ENCODE measurements at places on chromosomes 5 and 9. TPM values are rescaled to one million over a fixed set of nuclear protein-coding genes. Genes with fewer than 3 reads are reported as not detected.

DNA sequence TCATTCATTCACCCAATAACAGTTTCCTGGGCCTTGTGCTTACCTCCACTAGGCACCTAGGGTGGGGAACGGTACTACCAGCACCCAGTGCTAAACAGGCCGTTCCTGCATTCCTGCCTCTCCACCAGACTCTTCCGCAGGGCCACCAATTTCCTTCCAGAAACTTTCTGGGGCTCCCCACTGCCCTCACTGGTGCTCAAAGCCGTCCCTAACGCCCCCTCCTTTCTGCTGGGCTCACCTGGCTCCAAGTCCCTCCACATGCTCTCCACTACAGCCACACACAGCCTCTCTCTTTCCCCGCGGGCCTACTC is 1.4 kb downstream of the PHF19 start:
- peak overlapping the region; percentile 82 for H3K4me3 ChIP-seq
- peaks cover 1% of the 10 kb centered on the region for H3K36me3 ChIP-seq
- H3K27me3 ChIP-seq: no peaks in the 10 kb centered on the region
- peaks cover 34% of the 10 kb centered on the region for H3K4me1 ChIP-seq

DNA sequence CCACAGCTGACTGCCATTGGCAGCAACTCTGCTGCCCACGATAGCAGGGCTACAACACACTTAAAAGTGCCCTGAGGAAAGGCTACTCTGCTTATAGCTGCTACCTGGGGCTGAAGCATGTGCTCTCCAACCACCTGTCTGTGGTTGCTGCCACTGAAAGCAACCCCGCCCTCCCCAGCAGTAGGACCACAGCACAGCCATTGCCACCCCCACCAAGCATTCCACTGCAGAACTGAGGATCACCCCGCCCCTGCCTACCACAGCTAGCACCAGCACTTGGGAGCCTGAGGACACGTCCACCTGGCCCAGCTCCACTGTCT is 85.8 kb downstream of the LPAR1 start:
- no peak for DNase-seq
- H3K36me3 ChIP-seq: no peaks in the 10 kb centered on the region
- H3K4me3 ChIP-seq: no peak overlapping the region
- H3K4me1 ChIP-seq: peaks cover 13% of the 10 kb centered on the region

DNA sequence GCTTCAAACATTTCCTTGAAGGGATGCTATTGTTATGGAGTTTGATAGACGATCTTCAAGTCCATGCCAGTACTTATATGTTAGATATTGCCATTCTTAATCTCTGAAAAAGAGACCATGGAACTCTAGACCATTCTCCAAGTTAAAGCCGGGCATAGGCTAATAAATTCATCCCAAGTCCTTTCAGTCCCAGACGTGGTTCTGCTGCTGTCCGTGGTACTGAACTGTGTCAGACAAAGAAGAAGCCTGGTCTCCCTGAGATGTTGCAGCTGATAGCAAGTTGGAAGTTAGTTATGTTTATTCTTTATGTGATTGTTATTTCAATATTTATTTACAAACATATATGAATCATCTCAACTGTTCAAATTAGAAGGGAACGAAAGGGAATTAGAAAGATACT is 158.7 kb downstream of the NMUR2 start:
- H3K27me3 ChIP-seq: no peaks in the 10 kb centered on the region
- H3K4me1 ChIP-seq: no peaks in the 10 kb centered on the region
- H3K27ac ChIP-seq: no peak overlapping the region
- H3K36me3 ChIP-seq: no peaks in the 10 kb centered on the region
- DNase-seq: no peak

- no peak overlapping the region for H3K27ac ChIP-seq
- DNase-seq: no peak
- peaks cover 9% of the 10 kb centered on the region for H3K27me3 ChIP-seq
Observed at GRCh38 chr9:27209034-27209433, 87.9 kb downstream of the EQTN start.

- H3K27ac ChIP-seq: no peak overlapping the region
- DNase-seq: no peak
- H3K36me3 ChIP-seq: no peaks in the 10 kb centered on the region
- H3K4me3 ChIP-seq: no peak overlapping the region
- H3K4me1 ChIP-seq: peaks cover 18% of the 10 kb centered on the region
Observed at GRCh38 chr9:137455359-137455991, 3.7 kb downstream of the NSMF start.

DNA sequence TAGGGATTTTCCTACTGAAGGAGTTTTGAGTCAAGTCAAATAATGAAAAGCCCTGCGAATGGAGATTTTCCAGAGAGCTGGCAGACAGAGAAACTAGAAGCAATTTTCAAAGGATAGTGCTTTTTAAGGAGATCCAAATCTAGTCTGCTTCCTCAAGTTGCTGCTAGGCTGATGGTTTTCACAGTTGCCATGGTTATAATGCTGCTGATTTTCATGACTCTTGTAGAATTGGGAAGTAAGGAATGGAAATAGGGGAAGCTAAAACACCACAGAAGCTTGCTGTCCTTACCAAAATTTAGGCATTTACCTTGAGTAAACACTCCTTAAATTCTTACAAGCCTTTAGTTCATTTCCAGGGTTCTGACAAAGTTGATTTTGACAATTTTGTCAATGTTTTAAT is 30.1 kb upstream of the HAPLN1 start:
- no peak overlapping the region for H3K27ac ChIP-seq
- no peak for DNase-seq
- no peaks in the 10 kb centered on the region for H3K27me3 ChIP-seq
- H3K36me3 ChIP-seq: no peaks in the 10 kb centered on the region
- no peaks in the 10 kb centered on the region for H3K4me1 ChIP-seq

DNA sequence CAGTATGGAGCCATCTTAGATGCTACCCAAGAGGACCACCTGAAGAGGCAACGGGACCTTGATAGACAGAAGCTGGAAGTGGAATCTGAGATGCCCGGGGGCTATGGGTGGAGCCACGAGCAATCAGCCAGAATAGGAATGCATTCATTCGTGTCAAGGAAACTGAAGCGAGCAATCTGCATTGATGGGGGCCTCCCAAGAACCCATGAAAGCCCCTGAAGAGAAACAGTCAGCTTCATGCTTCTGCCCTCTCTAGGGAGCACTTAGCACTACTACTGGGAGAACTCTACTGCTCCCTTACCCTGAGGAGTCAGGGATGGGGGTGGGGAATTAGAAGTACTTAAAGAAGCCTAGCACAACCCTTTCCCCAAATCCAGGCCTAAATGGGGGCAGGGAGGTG is 51.9 kb upstream of the TCERG1 start:
- no peaks in the 10 kb centered on the region for H3K36me3 ChIP-seq
- H3K27ac ChIP-seq: no peak overlapping the region
- H3K27me3 ChIP-seq: peaks cover 14% of the 10 kb centered on the region
- H3K4me3 ChIP-seq: no peak overlapping the region
- H3K4me1 ChIP-seq: no peaks in the 10 kb centered on the region
- no peak for DNase-seq

DNA sequence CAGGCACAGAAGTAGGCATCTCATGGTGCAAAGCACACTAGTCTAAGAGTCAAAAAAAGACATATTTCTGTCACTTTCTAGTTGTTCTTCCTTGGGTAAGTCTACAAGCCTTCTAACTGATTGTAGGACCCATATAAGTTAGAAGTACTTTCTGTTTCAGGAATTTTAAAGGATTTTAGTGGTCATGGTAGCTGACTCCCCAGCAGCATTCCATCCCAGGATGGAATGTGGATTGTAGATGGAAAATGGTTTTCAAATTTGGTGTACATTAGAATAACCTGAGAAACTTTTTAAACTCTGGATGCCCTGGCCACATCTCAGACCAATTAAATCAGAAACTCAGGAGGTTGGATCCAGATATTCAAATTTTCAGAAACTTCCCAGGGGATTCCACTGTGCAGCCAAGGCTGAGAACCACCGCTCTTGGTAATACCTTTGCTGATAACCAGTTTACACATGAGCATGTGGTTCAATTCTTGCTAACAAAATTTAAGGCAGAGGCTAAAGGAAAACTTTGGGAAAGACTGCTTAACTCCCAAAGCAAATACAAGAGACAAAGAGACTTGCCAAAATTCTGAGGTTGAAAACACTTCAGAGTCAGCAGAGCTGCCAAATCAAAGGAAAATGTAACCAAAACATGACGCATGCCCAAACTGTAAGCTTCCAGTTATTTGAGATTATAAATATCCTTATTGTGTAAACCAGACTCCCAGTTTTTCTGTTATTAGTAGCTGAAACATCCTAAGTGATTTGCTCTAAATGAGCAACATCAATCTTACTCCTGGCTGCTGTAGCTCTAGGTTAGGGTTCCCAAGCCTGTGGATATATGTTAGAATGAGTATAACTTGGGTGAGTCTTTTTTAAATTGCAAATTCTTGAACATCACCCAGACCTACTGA is 145.4 kb upstream of the MTAP start:
- no peaks in the 10 kb centered on the region for H3K27me3 ChIP-seq
- no peak for DNase-seq
- no peak overlapping the region for H3K27ac ChIP-seq
- H3K36me3 ChIP-seq: no peaks in the 10 kb centered on the region
- H3K4me1 ChIP-seq: peaks cover 5% of the 10 kb centered on the region

DNA sequence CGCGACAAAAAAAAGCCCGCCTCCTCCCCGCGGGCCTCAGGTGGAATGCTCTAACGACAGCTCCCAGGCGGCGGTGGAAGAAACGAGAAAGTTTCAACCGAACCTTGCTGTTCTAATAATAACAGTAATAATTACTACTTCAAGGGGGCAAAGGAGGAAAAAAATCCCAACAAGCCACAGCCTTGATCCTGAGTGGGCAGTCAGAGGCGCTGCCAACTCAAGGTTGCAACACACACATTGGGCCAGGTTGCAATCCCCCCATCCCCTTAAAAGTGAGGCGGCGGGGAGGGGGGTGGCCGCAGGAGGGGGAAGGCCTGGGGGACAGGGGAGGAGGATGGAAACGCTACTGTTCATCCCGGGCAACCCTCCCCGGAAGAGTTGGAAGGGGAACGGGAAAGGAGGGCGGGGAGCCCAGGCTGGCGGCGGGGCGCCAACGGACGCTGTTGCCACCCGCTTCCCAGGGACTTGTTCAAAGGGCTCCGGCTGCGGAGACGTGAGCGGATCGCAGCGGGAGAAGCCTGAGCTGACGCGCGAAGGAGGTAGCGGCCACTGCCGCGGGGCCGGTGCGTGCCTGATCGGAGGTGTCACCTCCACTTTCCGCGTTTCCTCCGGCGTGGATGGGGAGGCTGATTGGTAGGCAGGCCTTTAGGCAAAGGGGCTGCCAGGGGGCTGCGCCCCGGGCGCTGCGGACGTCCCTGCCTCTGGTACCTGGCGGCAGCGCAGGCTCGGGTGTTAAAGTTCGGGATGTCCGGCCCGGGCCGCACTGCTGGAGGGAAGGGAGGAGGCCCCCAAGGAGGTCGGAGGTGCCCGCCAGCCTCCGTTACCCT is 647 bp downstream of the SMARCA2 start:
- DNase-seq: no peak
- H3K27ac ChIP-seq: peak overlapping the region; percentile 80
- no peaks in the 10 kb centered on the region for H3K36me3 ChIP-seq
- peaks cover 14% of the 10 kb centered on the region for H3K4me1 ChIP-seq

The IFNK gene
- polyA plus RNA-seq: 32.7 TPM

The CARD9 gene
- polyA plus RNA-seq: 0.21 TPM

The COMMD10 gene
- polyA plus RNA-seq: 13.2 TPM

The KIF27 gene
- 1.6 TPM for polyA plus RNA-seq

The TBCA gene
- 225 TPM for polyA plus RNA-seq

The LEAP2 gene
- 1.2 TPM for polyA plus RNA-seq

The APBA1 gene
- polyA plus RNA-seq: 0.89 TPM

The SPAAR gene
- not detected for polyA plus RNA-seq

The MTX3 gene
- polyA plus RNA-seq: 11.1 TPM

The PCDHB10 gene
- polyA plus RNA-seq: 0.05 TPM
